ENCODE measurements at places on chromosomes 13 and 19. TPM values are rescaled to one million over a fixed set of nuclear protein-coding genes. Genes with fewer than 3 reads are reported as not detected.

GRCh38 chr19:34793565-34793964 lies 20.6 kb upstream of the ZNF599 start:
- no peaks in the 10 kb centered on the region for H3K27me3 ChIP-seq
- H3K36me3 ChIP-seq, result no peaks in the 10 kb centered on the region
- no peak for DNase-seq
- H3K4me1 ChIP-seq, result no peaks in the 10 kb centered on the region
- no peak overlapping the region for H3K27ac ChIP-seq

DNA sequence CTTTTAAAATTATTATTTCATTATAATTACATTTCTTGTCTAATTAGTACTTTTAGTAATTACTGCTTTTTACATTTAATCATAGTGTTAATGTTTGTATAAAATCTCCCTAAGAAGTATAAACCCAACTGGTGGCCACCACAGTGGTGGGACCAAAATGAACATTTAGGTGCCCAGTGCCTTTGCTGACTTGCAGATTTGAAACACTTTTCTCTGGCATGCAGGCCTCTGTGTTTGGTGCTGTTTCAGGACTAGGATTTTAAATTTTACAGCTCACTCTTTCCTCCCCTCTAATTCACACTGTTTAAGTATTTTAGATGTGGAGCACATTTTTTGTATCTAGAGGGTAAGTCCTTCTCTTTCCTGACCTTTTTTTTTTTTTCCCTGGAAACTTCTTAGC lies 17.5 kb downstream of the UBAC2 start:
- H3K4me3 ChIP-seq, result no peak overlapping the region
- H3K27me3 ChIP-seq, result no peaks in the 10 kb centered on the region
- DNase-seq, result no peak
- H3K27ac ChIP-seq, result no peak overlapping the region

DNA sequence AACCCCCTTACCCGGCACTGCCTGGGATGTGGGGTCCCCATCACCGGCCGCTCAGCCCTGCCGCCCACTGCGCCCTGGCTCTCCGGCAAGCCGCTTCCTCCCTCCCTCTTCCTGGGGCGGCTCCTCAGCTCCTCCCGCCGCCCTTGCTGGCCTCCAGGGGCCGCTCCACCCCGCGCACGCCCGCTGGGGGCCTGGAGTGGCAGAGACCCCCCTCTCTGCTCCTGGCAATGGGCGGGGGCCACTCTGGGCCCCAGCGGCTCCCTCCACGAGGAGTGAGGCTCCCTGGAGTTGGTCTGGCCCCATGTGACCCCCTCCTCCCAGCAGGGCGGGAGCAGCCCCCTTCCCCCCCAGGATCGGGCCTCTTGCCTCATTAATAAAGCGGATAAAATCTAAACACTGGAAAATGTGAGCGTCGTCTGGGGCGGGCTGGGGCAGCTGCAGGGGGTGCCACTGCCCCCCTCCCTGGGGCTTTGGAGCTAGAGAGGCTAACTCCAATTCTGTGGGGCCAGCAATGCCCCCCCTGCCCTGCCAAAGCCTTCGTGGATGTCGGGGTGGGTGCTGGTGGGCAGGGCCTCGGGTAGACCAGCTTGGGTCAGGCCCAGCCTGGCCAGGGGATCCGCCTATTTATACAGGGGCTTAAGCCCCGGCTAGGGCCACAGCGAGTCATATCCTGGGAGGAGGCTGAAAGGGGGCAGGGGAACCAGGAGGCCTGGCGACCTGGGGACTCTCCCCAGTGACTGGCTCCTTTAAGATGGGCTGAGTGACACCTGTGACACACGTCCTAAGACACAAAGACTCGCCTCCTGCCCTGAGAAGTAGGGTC lies at the start of gene PTGER1:
Gene PTGER1, minus strand, starts transcription at position 104 of the 823 bp plus-strand sequence. CDS start 1,034 bp downstream, outside the sequence.
- peak within 1 kb of the TSS; percentile 73 for H3K27ac ChIP-seq
- no peak within 1 kb of the TSS for H3K4me3 ChIP-seq
- peaks cover 37% of the 10 kb centered on the region for H3K4me1 ChIP-seq
- peaks cover 4% of the 10 kb centered on the region for H3K36me3 ChIP-seq
- DNase-seq, result peak; percentile 74

DNA sequence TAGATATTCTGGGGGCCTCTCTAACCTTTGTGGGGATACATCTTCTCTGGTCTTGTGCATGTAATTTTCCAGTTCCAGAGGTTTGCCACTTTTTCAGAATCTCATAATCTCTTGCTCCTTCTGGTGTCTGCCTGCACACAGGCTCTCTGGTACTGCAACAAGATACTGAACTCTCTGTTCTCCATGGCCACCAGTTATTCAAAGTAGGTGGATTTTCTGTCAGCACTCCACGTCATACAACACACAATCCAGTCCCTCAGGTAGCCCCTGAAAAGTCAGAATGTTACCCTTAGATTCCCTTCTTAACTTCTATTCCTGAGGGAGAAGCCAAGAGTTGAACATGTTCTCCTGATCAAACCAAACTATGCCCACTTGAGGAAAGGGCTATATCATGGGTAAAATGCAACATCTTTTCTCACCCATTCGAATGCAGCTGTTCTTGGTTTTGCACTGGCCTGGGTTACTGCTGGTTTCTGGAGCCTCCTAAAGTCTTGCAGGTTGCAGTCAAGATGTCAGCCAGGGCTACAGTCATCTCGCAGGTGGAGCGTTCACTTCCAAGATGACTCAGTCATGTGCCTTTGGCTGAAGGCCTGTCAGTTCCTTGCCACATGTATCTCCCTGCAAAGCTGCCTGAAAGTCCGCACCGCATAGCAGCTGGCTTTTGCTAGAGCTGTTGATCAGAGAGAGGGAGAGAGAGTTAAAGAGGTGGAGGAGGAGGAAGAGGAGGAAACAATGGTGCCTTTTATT lies 57.7 kb upstream of the TUBA3C start:
- no peak overlapping the region for H3K27ac ChIP-seq
- no peaks in the 10 kb centered on the region for H3K36me3 ChIP-seq
- H3K27me3 ChIP-seq, result no peaks in the 10 kb centered on the region
- H3K4me3 ChIP-seq, result no peak overlapping the region
- no peaks in the 10 kb centered on the region for H3K4me1 ChIP-seq
- no peak for DNase-seq

AMH gene
- total RNA-seq, result 3.9 TPM

- H3K4me1 ChIP-seq, result peaks cover 24% of the 10 kb centered on the region
- no peak for DNase-seq
Observed at GRCh38 chr13:49311816-49312215, 64.1 kb downstream of the CDADC1 start.

DNA sequence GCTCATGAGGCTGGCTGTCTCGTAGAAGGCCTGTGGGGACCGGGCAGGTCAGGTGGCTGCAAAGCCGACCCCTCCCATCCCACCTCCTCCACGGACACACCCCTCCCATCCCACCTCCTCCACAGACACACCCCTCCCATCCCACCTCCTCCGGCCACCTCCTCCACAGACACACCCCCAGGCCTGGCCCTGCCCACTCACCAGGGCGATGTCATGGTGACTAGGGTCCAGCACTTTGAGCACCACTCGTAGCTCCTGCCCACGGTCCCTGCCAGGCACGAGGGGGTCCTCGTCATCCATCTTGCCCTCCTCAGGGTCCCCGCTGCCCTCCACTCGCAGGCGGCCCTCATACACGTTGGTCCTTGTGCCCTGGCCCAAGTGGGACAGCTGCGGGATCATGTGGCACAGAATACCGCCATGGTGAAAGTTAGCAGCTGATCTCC lies 18.8 kb downstream of the TYK2 start:
- H3K27ac ChIP-seq, result no peak overlapping the region
- no peaks in the 10 kb centered on the region for H3K4me1 ChIP-seq
- no peaks in the 10 kb centered on the region for H3K36me3 ChIP-seq
- H3K27me3 ChIP-seq, result no peaks in the 10 kb centered on the region

GRCh38 chr13:110109910-110110309 lies 197.0 kb downstream of the COL4A1 start:
- peak; percentile 68 for DNase-seq
- H3K4me1 ChIP-seq, result peaks cover 10% of the 10 kb centered on the region

UGGT2 gene
- 59.2 TPM for total RNA-seq

- H3K36me3 ChIP-seq, result no peaks in the 10 kb centered on the region
- no peaks in the 10 kb centered on the region for H3K4me1 ChIP-seq
- H3K27ac ChIP-seq, result no peak overlapping the region
- H3K4me3 ChIP-seq, result no peak overlapping the region
- H3K27me3 ChIP-seq, result no peaks in the 10 kb centered on the region
Observed at GRCh38 chr13:45086484-45086883, 33.8 kb upstream of the GTF2F2 start.

GIPR gene
- total RNA-seq, result 1.8 TPM

GRCh38 chr13:95361686-95362085 lies 60.4 kb upstream of the ABCC4 start:
- no peak for DNase-seq
- no peak overlapping the region for H3K27ac ChIP-seq
- H3K27me3 ChIP-seq, result no peaks in the 10 kb centered on the region
- H3K4me1 ChIP-seq, result no peaks in the 10 kb centered on the region
- H3K4me3 ChIP-seq, result no peak overlapping the region

- H3K27ac ChIP-seq, result no peak overlapping the region
- no peaks in the 10 kb centered on the region for H3K36me3 ChIP-seq
- H3K4me3 ChIP-seq, result peak overlapping the region; percentile 52
- DNase-seq, result no peak
- peaks cover 21% of the 10 kb centered on the region for H3K4me1 ChIP-seq
Observed at GRCh38 chr19:3360421-3361383, 5.7 kb upstream of the NFIC start.

NPHS1 gene
- total RNA-seq, result 0.36 TPM

PRKACA gene
- 41.5 TPM for total RNA-seq

SERPINE3 gene
- total RNA-seq, result 53.6 TPM

- no peak for DNase-seq
- no peaks in the 10 kb centered on the region for H3K36me3 ChIP-seq
- H3K4me3 ChIP-seq, result no peak overlapping the region
- H3K4me1 ChIP-seq, result peaks cover 62% of the 10 kb centered on the region
Observed at GRCh38 chr19:1855828-1856255, 7.5 kb downstream of the KLF16 start.

GRCh38 chr19:39506598-39506943 lies 7.8 kb downstream of the DLL3 start:
- no peaks in the 10 kb centered on the region for H3K36me3 ChIP-seq
- H3K4me3 ChIP-seq, result no peak overlapping the region
- no peak overlapping the region for H3K27ac ChIP-seq
- no peak for DNase-seq
- peaks cover 6% of the 10 kb centered on the region for H3K4me1 ChIP-seq
- peaks cover 52% of the 10 kb centered on the region for H3K27me3 ChIP-seq
